ENCODE measurements at places on chromosomes 3 and 15.

DNA sequence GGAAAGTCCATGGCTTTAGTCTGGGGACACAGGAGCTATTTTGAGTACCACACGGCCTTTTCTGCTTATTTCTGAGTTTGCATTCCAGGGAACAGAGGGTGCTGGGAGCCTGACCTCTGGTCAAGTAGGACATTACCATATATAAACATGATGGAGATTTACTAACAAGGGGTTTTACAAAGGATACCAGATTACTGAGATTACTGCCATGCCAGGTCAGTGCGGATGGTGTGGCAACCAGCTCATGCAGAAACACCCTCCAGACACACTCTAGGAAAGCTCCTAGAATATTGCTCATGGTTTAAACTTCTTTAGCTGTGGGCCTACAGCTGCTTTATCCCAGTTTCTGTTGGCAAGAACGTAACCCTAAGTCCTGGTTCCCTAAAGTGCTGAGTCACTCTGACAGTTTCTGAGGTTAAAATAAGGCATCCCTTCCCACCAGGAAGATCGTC lies 54.3 kb upstream of the AGTR1 start:
- DNase-seq, result no peak

- no peak for DNase-seq
Measured at GRCh38 chr15:90681480-90681879, 35.7 kb upstream of the BLM start.

- DNase-seq, result no peak
Measured at GRCh38 chr15:84883916-84884781, at the start of gene SLC28A1. Gene SLC28A1, plus strand, starts transcription at chr15:84884662. Its CDS starts 3,099 bp downstream, at chr15:84887761.

DNA sequence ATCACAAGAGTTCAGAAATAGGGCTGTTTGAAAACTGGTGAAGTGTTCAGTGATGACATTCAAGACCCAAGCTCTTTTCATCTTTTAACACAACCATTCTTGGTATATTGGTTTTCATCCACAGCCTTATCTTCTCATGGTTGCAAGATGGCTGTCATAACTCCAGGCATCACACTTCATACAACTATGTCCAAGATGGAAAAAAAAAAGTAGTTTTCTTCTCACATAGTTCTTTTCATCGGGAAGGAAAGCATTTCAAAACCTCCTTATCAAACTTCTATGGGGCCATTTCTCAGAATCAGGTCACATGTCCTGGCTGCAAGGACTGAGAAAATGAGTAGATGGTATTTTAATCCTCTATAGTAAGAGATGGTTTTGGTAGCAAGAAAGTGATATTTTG lies 21.1 kb upstream of the MFSD1 start:
- DNase-seq, result no peak

DNA sequence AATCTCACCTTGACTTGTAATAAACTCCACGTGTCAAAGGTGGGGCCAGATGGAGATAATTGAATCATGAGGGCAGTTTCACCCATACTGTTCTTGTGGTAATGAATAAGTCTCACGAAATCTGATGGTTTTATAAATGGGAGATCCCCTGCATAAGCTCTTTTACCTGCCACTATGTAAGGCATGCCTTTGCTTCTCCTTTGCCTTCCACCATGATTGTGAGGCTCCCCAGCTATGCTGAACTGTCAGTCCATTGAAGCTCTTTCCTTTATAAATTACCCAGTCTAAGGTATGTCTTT lies 45.5 kb downstream of the SUCNR1 start:
- DNase-seq, result no peak

GRCh38 chr15:26070095-26070532 lies 207.0 kb upstream of the ATP10A start:
- no peak for DNase-seq

GRCh38 chr3:188068342-188068741 lies 85.6 kb upstream of the LPP start:
- no peak for DNase-seq

GRCh38 chr15:24054547-24055245 lies 367.6 kb upstream of the NDN start:
- DNase-seq, result no peak

DNA sequence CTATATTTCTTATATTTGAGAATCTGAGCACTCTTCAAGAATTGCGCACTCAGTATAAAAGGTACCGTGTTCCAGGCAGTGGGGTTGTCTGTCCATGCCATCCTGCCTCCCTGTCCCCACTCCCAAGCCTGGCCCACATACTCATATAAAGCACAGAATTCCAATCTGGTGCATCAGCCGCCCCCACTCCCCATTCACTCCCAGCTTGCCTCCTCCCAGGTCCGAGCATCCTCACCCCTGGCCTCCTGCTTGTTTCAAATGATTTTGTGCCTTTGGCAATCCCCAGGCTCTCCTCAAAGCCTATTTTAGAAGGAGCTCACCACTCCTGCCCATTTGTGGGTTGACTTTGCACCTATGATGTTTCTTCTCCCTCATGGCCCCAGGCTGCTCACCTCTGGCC lies 22.2 kb upstream of the IGF1R start:
- no peak for DNase-seq

DNA sequence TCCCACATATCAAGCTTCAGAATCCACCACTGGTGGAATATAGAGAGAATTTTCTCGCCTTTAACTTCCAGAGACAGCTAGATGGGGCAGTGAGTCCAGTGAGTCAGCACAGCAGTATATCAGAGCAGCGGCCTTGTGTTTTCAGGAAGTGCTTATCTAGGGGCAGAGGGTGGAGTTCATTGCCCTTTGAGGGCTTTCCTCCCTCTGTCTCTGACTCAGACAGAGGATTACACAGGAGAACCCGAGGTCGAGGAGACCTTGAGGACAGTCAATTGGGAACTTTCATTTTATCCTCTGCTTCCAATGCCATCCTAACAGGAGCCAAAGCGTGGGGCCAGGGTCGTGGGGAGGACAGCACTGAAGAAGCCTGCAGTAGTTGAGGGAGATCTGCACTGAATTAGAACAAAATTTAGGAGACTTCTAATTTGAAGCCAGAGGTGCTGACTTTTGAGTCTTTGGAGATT lies 109.6 kb upstream of the UMPS start:
- DNase-seq, result peak; percentile 14

DNA sequence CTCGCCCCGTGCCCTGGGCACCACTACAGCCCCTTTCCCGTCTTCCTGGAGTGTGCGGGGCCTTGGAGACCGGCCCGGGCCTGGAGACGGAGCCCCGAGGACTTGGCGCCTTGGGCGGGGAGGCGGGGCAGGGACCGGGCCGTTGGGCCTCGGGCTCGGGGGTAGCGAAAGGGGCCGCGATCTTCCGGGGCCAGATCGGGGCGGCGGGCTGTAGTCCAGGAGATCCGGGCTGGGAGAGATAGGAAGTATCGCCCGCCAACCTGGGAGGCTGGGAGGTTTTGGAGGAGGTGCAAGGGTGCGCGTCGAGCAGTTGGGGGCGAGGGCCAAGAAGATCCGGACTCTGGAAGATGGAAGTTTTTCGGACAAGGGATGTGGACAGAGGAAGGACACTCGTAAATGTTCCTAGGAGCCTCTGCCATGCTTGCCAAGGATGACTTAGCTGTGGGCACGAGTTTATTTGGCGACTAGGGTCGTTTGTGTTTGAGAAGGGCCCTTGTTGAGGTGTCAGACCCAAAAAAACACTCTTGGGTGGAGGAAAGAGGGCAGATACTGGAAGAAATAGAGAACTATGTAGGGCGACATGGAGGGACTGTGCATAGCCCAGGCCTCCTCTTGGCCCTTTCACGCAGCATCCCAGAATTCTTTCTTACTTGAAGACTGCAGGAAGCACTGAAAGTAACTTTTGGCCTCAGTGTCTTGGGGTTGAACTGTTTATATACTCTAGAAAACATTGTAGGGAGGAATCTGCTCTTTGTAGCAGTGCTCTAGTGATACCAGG lies 712 bp downstream of the RTF1 start:
- DNase-seq, result peak; percentile 30

DNA sequence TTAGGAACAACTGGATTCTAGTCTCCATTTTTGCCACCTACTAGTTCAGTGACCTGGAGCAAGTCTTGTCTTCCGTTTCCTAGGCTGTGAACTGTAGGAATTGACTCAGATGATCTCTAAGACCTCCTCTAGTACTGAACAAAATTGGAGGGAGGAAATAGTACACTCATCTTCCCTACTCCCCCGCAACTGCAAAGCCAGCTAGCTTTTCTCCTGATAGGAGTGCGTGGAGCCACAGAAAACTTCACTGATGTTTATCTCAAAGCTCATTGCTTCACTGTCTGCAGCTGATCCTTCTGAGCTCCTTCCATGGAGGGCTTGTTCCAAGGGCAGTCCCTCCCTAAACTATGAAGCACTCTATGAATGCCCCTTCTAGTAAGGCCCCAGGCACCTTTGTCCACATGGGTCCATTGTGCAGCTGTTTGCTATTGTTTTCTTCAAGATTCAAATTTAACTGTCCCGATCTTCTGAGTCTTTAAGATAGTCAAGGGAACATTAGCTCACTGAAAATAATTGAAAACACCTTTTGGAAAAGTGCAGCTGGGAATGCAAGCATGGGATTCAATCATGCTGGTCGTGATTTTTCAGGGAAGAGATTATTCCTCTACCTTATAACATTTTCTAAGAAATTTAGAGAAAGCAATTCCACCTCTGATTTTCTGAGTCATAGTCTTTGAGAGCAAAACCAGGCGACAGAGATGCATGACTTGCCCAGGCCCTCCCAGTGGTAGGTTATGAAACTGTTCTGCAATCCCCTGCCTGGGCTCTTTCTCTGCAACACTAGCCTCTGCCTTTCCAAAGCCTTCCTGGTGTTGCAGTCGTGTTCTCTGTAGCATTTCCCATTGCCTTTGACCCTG lies 24.3 kb downstream of the FILIP1L start:
- DNase-seq, result no peak

- DNase-seq, result peak; percentile 50
Measured at GRCh38 chr15:90603893-90604292, 74.2 kb downstream of the CRTC3 start.

DNA sequence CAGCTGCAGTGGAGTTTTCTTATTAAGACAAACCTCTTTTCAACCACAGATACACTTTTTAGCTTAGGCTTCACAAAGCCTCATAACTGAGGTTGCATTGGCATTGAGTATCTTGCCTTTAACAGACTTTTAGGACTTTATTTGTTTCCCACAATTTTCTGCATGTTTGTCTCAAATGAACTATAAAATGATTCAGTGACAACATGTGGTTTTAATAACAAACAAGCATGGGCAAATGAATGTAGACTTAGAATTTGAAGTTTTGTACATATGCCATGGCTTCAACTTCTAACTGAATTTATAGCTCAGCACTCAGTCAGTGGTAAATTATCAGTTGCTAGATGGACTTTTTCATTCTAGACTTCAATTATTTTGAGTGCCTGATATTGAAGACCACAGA lies 101.6 kb downstream of the SLC25A26 start:
- no peak for DNase-seq

DNA sequence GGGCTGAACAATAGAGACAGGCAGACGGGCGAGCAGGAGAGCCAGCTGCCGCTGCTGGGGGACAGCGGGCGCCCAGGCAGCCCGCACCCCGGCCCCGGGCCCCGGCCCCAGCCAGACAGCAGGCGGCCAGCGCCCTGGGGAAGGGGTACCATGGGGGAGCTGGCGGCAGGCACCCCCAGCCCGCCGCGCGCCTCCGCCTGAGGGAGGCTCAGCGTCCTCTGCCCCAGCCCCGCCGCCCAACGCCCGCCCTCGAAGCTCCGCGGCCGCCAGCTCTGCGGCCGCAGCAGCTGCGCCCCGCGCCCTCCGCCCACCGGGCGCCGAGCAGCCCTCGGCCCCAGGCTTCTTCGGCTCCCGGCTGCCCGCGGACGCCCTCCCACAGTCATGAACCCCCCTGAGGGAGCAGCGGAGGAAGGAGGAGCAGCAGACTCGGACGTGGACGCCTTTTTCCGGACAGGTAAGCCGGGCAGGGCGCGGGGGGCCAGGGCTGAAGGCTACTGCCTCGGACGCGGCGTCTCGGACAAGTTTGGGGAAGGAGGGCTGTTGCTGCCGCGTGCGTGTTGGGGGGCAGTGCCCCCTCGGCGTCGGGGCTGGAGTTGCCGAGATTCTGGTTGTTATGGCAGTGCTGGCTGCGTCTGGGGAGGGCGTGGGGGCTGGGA lies 41.6 kb upstream of the ROPN1 start:
- DNase-seq, result no peak

DNA sequence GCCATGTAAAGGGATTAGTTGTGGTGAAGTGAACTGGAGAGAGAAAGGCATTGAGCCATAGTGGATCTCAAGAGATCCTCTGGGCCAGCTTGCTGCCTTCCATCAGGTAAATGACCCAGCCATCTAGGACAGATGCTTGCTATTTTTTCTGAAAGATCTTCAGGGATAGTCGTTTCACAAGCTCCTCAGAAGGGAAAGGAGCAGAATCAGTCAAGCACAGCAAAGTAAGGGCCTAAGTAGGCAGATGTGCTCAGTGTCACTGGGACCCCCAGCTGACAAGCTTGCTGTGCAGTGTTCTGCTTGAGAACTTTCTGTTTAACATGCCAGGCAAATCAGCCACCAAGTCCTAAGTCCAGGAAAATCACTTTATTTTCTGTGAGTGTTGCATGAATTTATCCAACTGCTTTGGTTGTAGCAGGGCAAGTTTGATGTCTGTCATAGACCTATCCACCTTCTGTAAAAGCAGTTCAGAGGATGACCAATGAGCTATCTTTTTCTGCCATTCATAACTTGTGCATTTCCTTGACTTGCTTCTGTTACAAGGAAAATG lies 319.8 kb downstream of the IL5RA start:
- DNase-seq, result no peak

DNA sequence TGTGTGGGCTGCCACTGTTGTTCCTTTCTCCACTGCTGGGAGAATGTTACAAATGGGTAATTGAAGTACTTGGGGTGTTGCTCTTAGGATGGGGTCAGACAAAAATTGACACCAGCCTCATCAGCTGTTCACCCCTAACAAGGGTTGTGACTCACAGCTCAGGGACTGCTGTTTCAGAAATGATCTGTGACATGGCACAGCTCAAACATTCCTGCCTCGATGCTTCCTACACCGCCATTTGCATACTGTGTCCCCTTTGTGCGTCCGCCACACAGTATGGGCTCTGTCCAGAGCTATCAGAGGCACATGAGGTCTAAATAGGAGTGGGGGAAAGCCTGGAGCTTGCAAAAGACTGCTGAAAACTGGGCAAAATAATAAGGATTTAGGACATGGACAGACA lies 43.9 kb downstream of the CCNL1 start:
- no peak for DNase-seq

- DNase-seq, result no peak
Measured at GRCh38 chr3:71090207-71090606, 493.3 kb downstream of the FOXP1 start.

GRCh38 chr15:23596736-23597135 lies 31.3 kb downstream of the MKRN3 start:
- no peak for DNase-seq

- no peak for DNase-seq
Measured at GRCh38 chr15:37524601-37525000, 409.8 kb upstream of the TMCO5A start.

GRCh38 chr3:184514171-184514490 lies 47.5 kb upstream of the EPHB3 start:
- no peak for DNase-seq

DNA sequence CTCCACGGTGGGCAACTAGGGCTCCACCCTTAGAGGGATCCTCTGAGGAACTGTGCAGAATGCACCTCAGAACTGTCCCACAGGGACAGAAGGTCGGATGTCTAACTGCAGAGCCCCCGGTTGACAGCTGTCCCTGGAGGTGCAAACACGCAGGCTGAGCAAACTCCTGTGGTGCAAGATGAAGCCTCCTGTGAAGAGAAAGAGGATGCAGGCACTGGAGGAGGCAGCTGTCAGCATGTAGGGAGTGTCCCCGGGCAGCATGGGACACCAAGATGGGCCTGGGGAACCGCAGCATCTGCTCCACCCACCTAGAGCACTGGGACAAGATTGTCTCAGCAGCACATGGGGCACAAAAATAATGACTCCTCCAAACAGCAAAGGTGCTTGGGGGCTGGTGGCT lies 258.9 kb downstream of the ABHD5 start:
- DNase-seq, result no peak
